GM12864 (cell line): ENCODE measurements at places on chromosomes 5 and 9.

- no peak for DNase-seq
Observed at GRCh38 chr5:76704131-76704663, 11.7 kb upstream of the F2R start.

- no peak for DNase-seq
Observed at GRCh38 chr5:169273451-169273850, 27.5 kb downstream of the SLIT3 start.

GRCh38 chr9:116154976-116155697 lies 1.5 kb downstream of the PAPPA start:
- DNase-seq, result no peak

GRCh38 chr5:134506054-134507039 lies 19.1 kb upstream of the JADE2 start:
- DNase-seq, result no peak

DNA sequence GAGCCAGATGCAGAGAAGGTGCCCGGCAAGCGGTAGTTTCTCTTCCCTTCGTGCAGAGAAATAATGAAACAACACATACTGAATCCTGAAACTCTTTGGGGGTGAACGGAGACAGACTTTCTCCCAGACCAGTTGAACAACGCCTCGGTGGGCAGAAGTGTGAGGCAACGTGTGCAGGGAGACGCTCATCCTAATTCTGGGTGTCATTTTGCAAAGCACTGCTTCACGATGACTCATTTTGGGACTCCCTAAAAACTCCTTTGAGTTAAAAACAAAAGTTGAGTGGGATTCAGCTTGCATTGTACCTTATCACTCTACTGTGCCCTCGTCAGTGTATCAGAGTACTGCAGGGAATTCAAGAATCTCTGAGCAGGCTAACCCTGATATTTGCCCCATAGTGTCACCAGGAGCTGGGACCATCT lies 3.5 kb upstream of the NEK6 start:
- DNase-seq, result peak; percentile 94

GRCh38 chr9:25681266-25681665 lies 3.0 kb upstream of the TUSC1 start:
- no peak for DNase-seq

- DNase-seq, result no peak
Observed at GRCh38 chr5:137735555-137736284, at the start of gene KLHL3. KLHL3 (minus strand) TSS chr5:137736089; CDS start chr5:137735646, 443 bp downstream.
